ENCODE measurements at places on chromosomes 1 and 21.

GRCh38 chr1:115275216-115275615, 62.8 kb downstream of the NGF start:
- DNase-seq = no peak

GRCh38 chr21:37828556-37828955, 87.7 kb downstream of the KCNJ6 start:
- DNase-seq = no peak

GRCh38 chr1:168980180-168980579, 126.3 kb upstream of the ATP1B1 start:
- no peak for DNase-seq

DNA sequence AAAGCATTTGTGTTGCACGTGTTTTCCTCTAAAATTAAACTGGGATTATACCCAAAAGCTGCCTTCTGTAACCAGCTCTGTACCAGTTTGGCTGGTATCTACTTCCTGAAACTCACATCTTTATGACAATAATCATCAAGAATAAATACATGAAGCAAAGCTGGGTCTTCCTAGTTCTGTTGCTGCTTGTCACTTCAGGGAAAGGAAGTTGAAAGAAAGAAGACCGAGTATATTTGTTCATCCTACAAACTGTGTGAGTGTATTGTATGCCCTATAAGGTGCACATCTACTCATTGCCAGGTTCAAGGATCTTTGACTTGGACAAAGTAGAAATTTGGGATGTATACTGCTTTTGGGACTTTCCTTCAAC, 29.1 kb upstream of the IFNGR2 start:
- DNase-seq = no peak

- DNase-seq = no peak
These were observed 465.7 kb downstream of the SMYD3 start for GRCh38 chr1:246041360-246041759.

- no peak for DNase-seq
These were observed 11.6 kb upstream of the HIPK1 start for GRCh38 chr1:113917400-113918082.

DNA sequence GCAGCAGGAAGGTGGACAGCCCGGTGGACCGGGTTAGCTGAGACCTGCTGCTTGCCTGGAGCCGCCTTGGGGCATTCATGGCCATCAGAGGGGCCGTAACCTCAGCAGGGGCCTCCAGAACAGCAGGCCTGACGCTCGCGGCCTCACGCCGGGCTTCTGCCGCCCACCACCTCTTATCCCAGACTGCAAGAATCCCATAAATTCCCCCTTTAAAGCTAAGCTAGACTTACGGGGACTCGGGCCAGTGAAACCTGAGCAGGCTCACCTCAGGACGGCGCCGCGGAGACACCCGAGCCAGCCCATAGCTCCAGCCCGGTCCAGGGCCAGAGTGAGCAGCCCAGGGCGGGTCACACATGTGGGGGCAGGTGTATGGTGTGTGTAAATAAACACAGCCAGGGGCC, 132.3 kb downstream of the GLIS1 start:
- DNase-seq = no peak

GRCh38 chr1:222288053-222288452, 259.9 kb downstream of the HHIPL2 start:
- DNase-seq = no peak

- DNase-seq = no peak
These were observed 45.7 kb downstream of the RAP1GAP start for GRCh38 chr1:21623410-21623961.

- DNase-seq = no peak
These were observed 27.0 kb upstream of the REG4 start for GRCh38 chr1:119838236-119838635.

DNA sequence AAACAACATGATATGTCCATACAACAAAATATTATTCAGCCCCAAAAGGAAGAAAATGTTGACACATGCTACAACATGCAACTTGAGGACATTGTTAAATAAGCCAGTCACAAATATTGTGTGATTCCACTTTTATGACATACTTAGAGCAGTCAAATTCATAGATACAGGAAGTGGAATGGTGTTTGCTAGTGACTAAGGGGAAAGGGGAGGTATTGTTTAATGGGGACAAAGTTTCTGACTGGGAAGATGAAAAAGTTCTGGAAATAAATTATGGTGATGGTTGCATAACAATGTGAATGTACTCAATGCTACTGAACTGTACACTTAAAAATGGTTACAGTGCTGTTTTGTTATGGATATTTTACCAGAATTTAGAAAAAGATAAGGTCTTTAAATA, 77.7 kb downstream of the RHOU start:
- no peak for DNase-seq

GRCh38 chr1:40861224-40862003, 749 bp downstream of the CITED4 start:
- DNase-seq = no peak

DNA sequence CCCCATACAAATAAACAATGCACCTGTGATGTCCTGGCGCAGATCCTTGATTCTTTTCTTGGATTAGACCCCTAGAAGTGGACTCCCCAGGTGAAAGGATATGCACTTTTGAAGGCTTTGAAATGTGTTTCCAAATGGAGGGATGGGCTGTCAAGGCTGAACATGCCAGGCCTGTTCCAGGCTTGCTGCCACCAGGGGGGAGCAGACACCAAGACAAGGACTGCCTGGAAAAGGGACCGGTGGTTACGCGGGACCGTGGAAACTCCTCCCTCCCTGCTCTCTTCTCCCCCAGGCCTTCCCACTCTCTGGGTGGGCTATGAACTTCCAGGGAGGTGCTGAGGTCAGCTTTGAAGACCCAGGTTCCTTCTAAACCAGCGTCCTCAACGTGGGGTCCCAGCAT, 12.7 kb downstream of the C1QB start:
- no peak for DNase-seq

DNA sequence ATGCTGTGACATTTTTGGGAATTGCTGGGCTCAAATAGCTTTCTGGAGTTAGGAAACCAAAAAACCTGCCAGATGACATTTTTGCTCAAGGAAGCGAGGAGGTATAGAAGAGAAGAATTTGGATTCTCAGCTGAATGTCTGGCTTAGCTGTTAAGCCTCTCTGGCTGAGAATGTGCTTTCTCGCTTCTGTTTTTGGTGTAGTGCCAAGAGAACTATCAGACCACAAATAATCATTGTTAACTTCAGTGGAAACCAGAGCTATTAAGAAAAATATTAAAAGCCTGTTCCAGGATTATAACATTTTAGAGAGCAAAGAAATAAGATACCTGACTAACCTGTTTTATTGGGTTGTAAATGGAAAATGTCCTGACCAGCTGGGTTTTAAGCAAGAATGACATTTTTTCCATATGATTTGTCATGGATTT, 39.5 kb upstream of the DIPK1A start:
- DNase-seq = no peak

DNA sequence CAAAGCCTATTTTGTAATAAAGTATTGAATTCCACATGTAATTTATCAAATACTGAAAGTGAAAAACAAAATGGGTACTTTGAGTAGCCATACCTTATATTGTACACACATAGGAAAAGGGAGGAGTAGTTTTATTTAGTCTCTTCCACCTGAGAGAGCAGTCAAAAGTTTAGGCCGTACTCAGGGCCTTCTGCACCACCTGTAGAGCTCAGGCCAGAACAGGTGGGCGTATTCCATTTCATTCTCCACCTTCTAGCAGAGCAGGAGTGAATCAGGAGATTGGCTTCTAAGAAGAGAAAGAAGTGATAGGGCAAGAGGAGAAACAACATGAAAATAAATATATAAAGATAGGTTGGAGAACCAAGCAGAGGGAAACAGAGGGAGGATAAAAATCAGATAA, 44.0 kb downstream of the TRAF5 start:
- DNase-seq = no peak

DNA sequence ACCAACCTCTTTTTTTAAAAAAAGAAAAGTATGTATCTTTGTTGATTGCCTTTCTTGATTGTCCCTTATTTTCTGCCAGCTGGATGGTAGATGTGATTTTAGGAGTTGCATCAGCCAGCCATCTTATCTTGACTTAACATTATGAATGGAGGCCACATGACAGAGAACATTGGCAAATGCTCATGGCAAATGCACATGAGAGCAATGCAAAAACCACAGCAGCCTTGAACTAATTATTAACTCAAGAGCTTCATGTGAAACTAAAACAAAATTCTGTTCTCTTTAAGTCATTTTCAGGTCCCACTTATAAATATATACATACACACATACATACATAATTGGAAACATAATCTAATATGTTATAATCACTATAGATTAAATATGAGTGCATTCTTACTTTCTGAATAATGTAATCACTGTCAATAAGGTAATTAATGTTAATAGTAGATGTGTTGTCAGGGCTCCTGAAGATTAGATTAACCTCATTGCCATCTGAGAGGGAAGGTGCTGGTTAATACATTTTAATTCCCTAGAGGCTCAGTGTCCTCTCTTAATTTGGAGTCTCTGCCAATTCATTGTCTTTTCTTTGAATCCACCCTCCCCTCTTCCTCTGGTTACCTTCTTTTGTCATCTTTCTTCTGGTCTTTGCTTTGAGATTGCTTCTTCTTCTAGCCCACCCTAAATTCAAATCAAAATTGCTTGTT, 962.2 kb downstream of the ADGRL2 start:
- no peak for DNase-seq

DNA sequence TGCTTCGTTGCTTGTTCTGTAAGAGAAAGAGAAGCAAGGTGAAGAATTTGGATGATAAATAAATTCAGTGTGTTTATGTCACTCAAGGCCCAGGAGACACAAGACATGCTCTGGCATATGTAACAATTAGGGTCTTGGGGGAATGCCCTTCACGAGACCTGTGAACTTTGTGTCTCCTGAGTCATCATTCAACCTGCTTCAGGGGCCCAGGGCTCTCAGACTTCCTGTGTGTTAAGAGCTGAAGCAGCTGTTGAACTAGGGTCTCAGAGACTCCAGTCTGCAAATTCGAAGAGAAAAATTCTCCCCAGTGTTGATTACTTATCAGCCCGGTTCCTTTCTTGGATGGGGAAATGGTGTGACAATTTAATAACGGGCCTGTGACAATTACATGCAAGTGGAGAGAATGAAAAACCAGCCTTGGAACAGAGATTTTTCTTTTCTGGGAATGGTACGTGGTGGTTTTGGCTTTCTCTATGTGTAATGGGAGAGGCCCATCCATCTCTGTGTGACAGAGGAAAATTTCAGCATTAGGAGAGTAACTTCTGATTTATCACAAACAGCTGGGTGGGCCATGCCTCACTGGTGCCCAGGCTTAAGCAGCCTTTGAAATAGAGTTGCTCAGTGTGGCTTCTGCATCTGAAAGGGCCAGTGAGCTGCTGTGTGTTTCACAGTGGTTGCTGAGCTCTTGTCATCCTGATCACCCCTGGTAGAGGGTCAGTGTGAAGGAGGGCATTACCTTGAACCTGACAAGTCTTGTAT, 22.4 kb downstream of the HUNK start:
- no peak for DNase-seq

DNA sequence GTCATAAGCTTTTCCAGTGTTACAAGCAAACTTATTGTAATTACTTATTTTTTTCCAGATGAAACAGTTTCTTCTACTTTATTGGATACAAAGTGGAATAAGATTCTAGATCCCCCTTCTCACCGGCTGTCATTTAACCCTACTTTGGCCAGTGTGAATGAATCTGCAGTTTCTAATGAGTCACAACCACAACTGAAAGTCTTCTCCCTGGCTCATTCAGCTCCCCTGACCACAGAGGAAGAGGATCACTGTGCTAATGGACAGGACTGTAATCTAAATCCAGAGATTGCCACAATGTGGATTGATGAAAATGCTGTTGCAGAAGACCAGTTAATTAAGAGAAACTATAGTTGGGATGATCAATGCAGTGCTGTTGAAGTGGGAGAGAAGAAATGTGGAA, 95.5 kb downstream of the ZFYVE9 start:
- DNase-seq = peak; percentile 21

DNA sequence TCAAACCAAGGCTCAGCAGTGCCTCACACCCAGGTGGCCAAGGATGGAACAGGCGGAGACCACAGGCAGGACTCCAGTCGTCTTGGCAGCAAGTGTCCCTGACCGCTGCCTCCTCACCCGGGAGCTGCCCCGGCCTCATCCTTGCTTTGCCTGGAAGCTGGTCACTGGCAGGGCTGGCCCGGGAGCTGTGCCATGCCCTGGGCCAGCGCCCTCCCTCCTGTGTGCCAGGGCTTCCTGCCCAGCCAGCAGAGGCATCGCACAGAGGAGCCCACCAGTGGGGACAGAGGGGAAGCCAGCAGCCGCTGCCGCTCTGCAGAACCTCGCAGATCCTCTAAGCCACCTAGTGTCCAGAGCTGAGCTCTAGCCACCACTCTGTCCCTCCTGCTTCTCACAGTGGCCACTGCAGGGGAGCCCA, 7.8 kb downstream of the CASZ1 start:
- DNase-seq = no peak
